ENCODE measurements at places on chromosomes 4 and X.

GRCh38 chr4:55318175-55319129, 27.6 kb upstream of the SRD5A3 start:
- no peak for DNase-seq

DNA sequence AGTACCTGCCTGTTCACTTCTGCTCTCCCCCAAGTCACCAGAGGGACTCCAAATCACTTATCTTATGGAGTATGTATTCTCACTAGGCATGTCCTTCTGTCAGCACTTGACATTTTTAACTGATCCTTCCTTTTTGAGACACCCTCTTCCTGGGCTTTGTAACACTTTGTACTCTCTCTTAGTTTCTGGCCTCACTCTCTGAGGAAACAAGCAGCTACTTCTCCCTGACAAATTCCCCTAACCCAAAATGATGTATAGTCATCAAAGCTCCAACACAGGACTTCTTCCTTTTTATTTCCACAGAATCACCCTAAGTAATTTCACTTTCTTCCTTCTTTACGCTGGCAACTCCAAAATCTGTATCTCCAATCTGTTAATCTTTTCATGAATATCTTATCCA, 101.8 kb downstream of the ARAP2 start:
- DNase-seq: no peak

DNA sequence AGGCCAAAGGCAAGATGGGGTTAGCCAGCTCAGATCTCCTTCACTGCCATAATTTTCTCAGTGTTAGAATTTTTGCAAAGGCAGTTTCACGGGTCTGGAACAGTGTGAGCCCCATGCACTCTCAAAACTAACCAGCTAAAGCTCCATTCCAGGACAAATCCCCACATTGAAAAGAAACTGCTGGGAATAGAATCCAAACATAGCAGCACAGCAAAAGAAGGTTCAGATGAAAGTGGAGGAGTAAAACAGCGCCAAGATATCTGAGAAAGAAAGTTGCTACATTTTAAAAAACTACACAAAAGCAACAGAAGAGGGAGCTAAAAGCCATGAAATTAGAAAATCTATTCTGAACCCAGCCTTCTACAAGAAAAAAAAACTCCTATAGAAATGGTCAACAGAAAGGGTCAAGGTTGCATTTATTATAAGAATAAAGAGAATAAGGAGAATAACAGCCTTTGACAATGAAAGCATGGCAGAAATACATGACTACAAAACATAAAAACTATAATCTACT, 39.6 kb upstream of the SLC7A3 start:
- no peak for DNase-seq

DNA sequence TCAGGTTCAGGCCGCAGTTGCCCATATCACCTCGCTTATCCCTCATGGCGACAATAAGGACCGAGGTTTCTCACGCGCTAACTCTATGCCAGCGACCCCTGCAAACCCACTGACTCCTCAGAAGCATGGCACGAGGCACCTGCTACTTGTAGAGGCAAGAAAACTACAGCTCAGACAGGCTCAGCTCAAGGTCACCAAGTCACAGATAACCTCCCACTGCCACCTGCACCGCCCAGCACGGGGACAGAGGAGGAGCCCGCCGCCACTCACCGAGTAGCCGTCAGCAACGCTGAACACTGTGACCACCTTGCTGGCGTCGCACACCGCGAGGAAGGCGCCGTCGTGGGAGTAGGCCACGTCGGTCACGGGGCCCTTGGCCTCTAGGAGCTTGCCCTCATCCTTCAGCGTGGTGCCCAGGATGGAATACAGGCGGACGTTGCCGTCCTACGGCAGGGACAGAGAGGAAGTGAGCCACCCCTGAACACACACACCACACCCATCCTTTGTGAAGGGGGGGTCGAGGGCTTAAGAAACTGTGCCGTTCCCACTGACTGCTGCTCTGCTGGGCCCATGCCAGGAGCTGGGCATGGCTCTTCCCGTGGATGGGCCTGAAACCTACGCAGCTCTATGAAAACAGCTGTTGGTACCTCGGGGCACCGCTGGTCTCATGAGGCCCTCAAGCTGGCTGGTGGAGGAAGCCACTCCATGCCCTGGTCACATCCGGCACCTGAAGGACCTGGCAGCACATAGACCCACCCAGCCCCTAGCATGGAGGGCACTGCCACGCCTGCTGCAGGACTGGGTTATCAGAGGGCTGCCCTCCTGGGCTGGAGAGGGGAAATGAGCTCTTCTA, 38.9 kb downstream of the WDR1 start:
- no peak for DNase-seq

- DNase-seq: no peak
Measured at GRCh38 chr4:40245550-40245949, 48.7 kb downstream of the RHOH start.

GRCh38 chr4:3721627-3722026, 44.6 kb upstream of the ADRA2C start:
- DNase-seq: no peak

DNA sequence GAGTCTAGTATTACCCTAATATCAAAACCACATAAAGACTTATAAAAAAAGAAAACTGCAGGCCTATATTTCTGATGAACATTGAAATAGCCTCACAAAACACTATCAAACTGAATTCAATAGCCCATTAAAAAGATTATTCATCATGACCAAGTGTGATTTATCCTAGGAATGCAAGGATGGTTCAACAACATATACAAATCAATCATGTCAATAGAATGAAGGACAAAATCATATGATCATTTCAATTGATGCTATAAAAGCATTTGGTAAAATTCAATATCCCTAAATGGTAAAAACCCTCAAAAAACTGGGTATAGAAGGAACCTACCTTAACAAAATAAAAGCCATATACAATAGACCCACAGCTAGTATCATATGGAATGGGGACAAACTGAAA, 797.9 kb upstream of the INTU start:
- no peak for DNase-seq

DNA sequence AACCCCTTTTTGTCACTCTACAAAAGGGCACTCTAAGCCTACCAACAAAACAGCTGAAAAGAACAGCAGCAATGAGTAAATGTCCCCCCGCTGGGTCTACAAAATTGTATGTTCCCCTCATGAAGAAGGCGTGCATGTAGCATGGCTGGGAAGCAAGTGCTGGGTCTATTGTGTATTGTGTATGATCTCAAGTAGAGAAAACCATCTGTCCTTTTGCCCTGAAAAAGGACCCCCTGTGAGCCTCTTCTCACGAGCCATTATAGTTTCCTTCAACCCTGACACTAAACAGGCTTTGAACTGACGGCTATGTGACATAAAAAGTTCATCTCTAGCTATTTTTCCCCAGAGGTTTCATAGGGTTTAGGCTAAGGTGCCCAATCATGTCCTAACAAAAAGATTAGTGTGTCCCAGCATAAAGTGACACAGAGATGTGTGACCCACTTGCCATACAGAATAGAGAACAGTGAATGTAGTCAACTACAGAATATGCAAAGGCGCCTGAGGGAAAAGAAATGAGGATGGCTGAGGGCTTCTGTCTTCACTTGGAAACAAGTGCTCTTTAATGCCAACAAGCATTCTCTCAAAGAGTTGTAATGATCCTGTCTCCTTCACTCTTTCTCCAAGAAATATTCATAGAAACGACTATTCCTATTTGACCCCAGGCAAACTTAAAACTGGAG, 27.3 kb downstream of the COL25A1 start:
- DNase-seq: no peak

GRCh38 chrX:120306630-120307029, 4.6 kb downstream of the TMEM255A start:
- no peak for DNase-seq

- no peak for DNase-seq
Measured at GRCh38 chr4:120839334-120839973, 83.1 kb downstream of the PRDM5 start.

- no peak for DNase-seq
Measured at GRCh38 chr4:86294883-86295282, 65.0 kb downstream of the MAPK10 start.

GRCh38 chr4:57109847-57110639, at the start of gene IGFBP7:
IGFBP7 (minus strand) TSS chr4:57110385; CDS start chr4:57110351, 34 bp downstream.
- no peak for DNase-seq

DNA sequence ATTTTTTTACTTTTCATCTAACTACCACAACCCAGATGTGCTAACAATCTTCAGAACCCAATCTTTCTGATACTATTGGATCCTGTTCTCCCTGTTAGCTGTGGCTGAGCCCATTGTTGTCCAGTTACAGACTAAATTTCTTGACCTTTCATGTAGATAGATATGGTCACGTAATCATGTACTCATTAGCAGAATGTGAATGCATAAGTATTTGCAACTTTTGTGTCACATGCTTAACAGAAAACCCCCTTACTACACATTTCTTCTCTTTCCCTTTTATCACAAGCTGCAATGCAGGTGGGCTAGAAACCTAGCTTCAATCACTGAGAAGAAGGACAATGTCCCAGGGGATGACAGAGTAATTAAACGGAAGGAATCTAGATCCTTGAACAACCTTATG, 13.1 kb upstream of the FAM13A start:
- no peak for DNase-seq

GRCh38 chr4:12852338-12853307, 631.5 kb downstream of the RAB28 start:
- DNase-seq: no peak

GRCh38 chrX:12711435-12712040, 79.7 kb upstream of the PRPS2 start:
- no peak for DNase-seq

DNA sequence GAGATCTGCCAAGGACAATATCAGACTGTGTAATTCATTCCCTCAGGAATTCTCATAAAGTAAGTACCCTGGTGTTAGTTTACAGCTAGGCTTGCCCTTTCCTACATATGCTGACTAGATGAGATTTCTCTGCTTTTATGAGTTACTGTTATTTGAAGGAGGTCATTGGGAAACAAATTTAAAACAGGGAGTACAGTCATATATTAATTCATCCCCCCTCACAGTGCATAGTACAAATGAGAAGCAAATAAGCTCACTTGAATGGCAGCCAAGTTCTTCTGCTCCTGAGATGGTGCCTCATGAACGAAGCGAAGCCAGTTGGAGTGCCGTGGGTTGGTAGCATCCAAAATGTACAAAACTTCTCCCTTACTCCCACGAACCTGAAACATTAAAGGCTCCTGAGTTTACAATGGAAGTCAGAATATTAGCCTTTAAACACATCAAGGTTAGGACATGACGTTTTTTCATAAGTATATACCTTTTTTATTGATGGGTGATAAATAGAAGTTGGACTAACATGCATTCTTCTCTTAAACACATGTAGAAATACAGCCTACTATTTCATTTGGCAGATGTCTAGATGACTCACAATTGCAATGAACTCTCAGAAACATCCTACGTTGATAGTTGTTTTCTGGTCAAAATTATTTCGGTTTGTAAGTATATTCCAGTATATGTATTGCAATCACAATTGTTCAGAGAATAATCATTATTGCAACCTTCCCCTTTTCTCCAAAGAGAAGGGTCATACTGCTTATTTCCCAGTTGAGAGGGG, 69.2 kb downstream of the PRDM5 start:
- DNase-seq: no peak

- no peak for DNase-seq
Measured at GRCh38 chrX:101229170-101229569, 9.6 kb downstream of the DRP2 start.

GRCh38 chr4:36392024-36392423, 110.6 kb downstream of the DTHD1 start:
- no peak for DNase-seq

GRCh38 chr4:140641789-140642439, 73.2 kb upstream of the UCP1 start:
- no peak for DNase-seq

DNA sequence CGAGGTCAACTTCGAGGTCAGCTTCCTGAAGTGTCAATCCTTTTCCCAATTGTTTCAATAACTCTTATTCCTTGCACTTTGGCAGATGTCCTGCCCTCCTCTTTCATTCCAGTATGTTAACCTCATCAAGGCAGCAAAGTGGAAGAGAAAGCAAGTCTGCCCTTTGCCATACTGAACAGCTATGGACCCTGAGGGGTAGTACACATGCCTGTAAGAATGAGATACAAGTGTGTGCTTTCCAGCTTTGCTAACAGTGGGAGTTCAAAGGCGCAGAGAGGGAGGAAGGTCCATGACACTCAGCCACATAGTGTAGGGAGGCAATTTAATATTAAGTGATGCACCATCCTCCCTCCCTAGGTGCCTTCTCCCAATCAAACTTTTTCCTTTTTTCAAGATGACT, 96.4 kb upstream of the ZCCHC13 start:
- DNase-seq: no peak

- DNase-seq: no peak
Measured at GRCh38 chr4:36283912-36284465, 2.6 kb downstream of the DTHD1 start.

DNA sequence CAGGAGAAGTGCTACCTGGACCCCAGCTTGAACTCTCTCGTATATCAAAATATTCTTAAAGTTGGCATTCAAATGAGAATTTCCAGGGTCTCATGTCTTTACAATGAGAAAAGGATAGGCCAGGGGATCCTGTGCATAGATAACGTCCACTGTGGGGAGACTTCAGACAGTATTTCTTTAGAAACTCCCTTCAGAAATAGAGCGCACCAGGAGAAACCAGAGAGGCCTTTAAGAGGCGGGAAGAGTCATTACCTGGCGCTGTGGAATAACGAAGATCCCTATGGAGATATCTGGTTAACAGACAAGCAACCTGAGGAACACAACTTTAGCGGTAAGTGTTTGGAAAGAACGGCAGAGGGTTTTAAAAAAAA, 600 bp downstream of the RADX start:
- DNase-seq: no peak

GRCh38 chrX:155333544-155334100, 792 bp downstream of the CLIC2 start:
- no peak for DNase-seq

DNA sequence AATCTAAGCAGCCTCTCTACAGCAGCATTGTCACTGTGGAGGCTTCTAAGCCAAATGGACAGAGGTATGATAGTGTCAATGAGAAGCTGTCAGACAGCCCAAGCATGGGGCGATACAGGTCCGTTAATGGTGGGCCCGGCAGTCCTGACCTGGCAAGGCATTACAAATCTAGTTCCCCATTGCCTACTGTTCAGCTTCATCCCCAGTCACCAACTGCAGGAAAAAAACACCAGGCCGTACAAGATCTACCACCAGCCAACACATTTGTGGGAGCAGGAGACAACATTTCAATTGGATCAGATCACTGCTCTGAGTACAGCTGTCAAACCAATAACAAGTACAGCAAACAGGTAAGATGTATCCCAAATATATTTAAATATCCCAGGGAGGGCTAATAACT, 4.1 kb downstream of the PCDH7 start:
- DNase-seq: no peak

DNA sequence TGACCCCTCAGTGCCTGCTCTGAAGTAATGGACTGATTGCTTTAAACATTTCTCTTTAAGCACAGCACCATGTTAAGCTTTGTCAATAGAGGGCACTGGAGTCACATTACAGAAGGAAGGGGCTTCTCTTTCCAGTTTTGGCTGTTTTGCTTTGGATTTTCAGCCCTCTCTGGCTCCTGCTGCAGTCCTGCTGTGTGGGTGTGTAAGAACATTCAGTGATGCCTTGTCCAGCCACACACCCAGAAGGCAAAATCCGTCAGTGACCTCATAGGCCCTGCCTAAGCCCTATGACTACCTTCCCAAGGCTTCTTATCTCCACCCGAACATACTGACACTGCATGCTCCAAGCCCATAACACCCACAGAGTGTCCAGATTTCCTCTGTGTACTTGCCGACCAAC, 215.3 kb upstream of the CTSO start:
- no peak for DNase-seq

- DNase-seq: no peak
Measured at GRCh38 chr4:155807021-155807420, 48.2 kb downstream of the GUCY1B1 start.

GRCh38 chr4:77398256-77398655, 207.4 kb upstream of the CXCL13 start:
- DNase-seq: no peak

- DNase-seq: no peak
Measured at GRCh38 chrX:74458736-74459135, 37.4 kb downstream of the SLC16A2 start.

Data from stimulated activated CD4-positive, alpha-beta T cell treated with anti-CD3 and anti-CD28 coated beads, Interleukin-1b, Interleukin-23, amount 100 ng/mL, for 1 hour (primary cell).